Umbilical cord (tissue), 2 donors: ENCODE measurements at places on chromosomes 12 and 14. TPM values are rescaled to one million over a fixed set of nuclear protein-coding genes. Genes with fewer than 3 reads are reported as not detected.

DNA sequence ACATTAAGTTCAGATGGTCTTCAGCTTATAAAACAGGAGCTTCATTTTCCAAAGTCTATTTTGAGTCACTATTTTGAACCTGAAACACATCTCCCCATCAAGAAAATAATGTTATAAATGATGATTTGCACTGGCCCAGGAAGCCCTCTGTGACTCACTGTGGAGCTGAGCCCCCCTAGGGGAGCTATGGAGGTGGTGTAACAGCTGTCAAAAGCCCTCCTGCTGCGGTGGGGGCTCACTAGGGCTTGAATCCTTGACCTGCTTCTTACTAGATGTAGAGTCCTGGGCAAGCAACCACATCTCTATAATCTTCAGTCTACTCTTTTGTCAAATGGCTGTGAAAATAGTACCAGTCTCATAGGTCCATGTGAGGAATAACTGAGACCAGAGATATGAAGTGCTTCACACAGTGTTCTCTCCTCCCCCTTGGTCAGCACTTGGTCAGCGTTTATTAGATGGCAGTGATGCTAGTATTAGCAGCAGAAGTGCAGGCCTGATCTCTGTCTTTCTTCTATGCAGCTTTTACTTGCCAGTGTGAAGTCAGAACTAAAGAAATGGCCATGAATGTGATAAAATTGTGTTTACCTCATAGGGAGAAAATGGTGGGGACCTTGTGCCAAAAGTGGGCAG, 83.4 kb downstream of the RTN1 start:
- no peak for DNase-seq

Gene TTC8
- 14.7 TPM for total RNA-seq

Gene USP44
- 3.9 TPM for total RNA-seq

- no peak for DNase-seq
These were observed 188.2 kb upstream of the DIO3 start for GRCh38 chr14:101372894-101373620.
